ENCODE measurements at places on chromosomes 16 and 17.

- DNase-seq: no peak
These were observed 54.6 kb upstream of the TBX2 start for GRCh38 chr17:61345061-61345460.

DNA sequence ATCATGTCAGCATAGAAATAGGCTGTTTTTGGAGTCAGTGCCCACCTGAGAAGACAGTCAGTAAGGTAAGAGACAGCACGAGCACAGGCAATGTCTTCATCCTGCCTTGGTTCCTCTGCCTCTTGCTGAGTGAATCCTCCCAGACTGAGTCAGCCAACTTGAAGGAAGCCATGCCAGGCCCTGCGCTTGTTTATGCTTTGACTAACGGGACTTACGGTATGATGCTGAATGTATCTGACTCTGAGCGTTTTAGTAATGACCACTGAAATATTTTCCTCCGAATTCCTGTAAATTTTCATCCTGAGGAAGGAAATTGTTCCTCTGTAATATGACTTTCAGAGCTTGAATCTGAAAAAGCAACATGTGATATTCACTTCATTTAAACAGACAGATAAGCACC is 18.0 kb downstream of the C17orf67 start:
- no peak for DNase-seq

- no peak for DNase-seq
These were observed 3.8 kb downstream of the TNFSF12 start for GRCh38 chr17:7552621-7553051.

DNA sequence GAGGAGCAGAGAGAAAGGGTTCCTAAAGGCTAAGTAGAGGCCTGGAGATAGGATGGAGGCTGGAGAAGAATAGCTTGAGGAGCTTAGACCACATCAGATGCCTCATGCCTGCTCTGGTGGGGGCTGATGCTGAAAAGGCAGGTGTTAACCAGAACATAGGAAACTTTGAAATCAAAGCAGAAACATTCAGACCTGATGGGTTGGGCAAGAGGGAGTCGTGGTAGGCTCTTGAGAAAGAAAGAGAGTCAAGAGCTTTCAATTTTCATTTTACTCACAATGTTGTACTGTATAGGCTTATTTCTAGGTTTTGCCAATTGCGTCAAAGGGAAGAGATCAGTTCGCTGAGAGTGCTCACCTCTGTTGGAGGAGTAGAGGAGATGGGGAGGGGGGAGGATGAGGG is 406.6 kb upstream of the SALL1 start:
- no peak for DNase-seq

- no peak for DNase-seq
These were observed 977.4 kb downstream of the KCNJ18 start for GRCh38 chr17:22669721-22670120.

GRCh38 chr17:80461528-80462160 is 14.8 kb downstream of the NPTX1 start:
- DNase-seq: no peak

- DNase-seq: no peak
These were observed 4.8 kb downstream of the CD2BP2 start for GRCh38 chr16:30350134-30350871.

- no peak for DNase-seq
These were observed 23.1 kb downstream of the KDM8 start for GRCh38 chr16:27226476-27226875.

DNA sequence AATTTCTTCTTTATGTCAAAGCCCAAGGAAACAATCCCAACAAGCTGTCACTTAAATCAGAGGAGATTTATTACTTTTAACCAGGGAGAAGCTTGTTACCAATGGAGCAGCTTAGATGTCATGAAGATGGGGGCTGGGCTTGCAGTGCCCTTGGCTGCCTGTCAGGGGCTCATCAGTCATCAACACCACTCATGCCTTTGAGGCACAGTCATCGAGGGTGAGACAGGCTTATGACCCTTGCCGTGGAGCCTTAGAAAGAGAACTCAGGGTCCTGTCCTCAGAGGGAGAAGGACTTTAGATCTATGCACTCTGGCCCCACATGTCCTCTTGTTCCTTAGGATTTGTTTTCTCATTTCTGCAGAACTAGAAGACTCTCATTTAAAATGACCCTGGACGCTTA is 318.3 kb downstream of the CBLN1 start:
- DNase-seq: no peak

DNA sequence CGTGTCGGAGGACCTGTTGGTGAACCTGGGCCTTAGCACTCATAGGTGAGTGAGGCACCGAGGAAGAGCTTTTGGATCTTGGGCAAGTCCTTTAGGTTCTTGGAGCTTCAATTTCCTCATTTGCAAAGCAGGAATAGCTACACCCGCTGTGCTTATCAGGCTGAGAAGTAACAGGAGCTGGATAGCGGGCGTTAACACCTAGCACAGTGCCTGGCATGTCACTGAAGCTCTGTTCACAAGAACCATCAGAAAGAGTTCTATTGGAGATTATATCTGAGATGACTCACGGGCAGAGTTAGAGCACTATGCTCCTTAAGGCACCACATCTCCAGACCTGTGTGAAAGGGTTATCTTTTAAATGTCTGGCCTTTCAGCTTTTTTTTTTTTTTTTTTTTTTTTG is 12.8 kb downstream of the MEOX1 start:
- no peak for DNase-seq

DNA sequence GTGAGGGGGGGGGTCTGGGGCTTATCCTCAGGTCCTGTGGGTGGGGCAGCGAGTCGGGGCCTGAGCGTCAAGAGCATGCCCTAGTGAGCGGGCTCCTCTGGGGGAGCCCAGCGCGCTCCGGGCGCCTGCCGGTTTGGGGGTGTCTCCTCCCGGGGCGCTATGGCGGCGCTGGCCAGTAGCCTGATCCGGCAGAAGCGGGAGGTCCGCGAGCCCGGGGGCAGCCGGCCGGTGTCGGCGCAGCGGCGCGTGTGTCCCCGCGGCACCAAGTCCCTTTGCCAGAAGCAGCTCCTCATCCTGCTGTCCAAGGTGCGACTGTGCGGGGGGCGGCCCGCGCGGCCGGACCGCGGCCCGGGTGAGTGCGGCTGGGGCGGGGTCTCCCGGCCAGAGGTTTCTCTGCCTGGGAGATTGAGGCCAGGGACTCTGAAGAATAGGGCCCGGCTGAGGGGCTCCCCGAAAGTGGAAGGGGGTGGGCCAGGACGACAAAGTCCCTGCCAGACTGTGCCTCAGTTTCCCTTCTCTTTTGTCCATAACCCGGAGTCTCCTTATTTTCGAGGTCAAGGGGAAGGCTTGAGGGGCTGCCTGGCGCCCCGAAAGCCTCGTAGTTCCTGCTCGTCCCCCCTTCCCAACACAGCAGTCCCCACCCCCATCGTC is at the start of gene FGF11:
FGF11 (plus strand) TSS at position 51 of the 651 bp plus-strand sequence; CDS start at position 160, 109 bp downstream.
- no peak for DNase-seq

- no peak for DNase-seq
These were observed 3.1 kb upstream of the PSMB10 start for GRCh38 chr16:67939507-67940445.

DNA sequence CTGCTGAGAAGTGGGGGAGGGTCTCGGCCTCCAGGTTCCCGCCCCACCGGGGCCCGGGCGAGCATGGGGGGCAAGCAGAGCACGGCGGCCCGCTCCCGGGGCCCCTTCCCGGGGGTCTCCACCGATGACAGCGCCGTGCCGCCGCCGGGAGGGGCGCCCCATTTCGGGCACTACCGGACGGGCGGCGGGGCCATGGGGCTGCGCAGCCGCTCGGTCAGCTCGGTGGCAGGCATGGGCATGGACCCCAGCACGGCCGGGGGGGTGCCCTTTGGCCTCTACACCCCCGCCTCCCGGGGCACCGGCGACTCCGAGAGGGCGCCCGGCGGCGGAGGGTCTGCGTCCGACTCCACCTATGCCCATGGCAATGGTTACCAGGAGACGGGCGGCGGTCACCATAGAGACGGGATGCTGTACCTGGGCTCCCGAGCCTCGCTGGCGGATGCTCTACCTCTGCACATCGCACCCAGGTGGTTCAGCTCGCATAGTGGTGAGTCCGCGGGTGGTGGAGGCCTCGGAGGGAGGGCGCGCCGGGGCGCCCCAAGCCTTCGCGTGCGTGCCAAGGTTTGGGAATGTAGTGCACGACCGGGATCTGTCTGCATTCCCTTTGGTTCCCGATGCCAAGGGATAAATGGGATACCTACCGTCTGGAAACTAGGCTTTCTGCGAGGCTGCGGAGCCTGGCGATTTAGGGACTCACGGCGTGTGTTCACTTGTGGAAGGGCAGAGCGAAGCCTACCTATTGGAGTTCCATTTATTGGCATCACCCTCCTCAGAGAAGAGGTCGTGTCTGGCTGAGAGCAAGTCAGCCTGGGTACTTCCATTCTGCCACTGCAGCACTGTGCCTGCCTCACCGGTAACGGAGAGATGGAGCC is 1.0 kb downstream of the ZNRF1 start:
- DNase-seq: no peak

DNA sequence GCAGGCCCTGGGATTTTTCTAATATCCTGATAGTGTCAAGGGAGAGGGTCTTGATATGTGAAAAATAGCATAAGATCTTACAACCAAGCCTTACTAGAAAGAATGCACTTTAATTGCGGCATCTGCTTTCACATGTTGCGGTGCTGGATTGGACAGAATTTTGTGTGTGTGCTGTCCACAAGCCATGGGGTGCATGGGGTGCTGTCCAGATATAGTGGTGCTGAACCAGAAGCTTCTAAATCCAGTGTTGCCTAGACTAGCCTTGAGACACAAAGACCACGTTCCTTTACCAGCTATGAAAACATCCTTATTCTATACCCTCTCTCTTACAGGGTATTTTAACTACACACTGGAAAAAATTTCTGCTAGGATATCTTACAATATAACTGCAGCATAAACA is 244.0 kb downstream of the TMEM114 start:
- DNase-seq: no peak

GRCh38 chr16:65728167-65728566 is 606.3 kb upstream of the CDH11 start:
- DNase-seq: no peak

DNA sequence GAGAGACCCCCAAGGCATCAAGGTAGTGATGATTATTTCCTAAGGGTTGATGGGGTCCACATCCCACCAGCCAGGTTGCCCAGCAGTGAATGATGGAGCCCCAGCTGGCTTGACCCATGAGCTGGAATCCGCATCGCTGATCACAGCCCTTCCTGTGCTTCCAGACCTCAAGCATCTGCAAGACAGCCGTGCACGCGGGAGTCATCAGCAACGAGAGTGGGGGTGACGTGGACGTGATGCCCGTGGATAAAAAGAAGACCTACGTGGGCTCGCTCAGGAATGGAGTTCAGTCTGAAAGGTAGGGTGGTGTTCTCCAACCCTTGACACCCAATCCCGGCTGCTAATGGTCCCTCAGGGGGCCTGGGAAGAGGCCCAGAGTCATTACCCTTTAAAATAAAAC is 69.3 kb downstream of the CRISPLD2 start:
- DNase-seq: no peak

DNA sequence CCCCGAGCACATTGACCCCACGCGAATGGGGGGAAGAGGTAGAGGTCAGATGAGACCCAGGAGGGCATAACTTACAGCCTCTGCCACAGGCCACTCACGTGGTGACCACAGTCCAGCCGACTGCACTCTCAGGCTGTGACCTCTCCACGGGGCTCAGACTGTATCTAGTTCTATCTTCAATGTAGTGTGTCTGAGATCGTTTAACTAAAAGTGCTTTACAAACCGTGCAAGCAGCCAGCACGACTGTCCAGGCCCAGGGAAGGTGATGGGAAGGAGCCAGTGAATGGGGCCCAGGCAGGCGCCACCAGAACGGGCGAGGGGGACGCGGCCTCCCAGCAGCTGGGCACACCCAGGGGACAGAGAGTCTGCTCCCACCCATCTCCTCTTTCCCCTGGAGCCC is 108.6 kb downstream of the ANKRD11 start:
- DNase-seq: no peak

- no peak for DNase-seq
These were observed 36.3 kb downstream of the OR1D5 start for GRCh38 chr17:3026856-3027751.

GRCh38 chr17:794876-795275 is 12.7 kb downstream of the MRM3 start:
- DNase-seq: peak; percentile 81

DNA sequence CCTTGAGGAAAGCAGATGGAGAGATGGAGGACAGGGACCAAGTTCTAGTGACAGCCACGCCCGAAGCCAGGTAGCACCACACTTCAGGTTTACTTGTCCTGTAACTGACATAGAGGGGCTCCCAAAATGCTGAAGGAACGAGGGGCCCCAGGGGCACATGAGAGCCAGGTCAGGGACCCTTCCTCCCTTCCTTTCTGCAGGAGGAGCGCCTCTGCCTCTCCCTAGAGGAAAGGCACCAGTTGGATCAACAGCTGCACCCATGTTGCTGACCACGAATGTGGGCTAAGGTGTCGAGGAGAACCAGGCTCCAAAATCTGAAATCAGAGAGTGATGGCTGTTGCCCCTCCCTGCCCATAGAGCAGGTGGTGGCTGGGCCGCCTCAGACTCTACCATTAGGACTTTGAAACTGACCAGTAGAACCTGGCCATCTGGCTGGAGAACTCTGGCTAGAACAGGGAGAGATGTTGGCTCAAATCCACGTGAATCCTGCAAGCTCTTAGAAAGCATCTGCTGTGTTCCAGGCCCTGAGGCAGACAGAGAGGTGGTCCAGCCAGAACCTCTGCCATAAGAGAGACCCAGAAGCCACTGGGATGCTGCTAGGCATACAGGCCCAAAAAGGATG is 218.8 kb downstream of the KATNIP start:
- DNase-seq: no peak

DNA sequence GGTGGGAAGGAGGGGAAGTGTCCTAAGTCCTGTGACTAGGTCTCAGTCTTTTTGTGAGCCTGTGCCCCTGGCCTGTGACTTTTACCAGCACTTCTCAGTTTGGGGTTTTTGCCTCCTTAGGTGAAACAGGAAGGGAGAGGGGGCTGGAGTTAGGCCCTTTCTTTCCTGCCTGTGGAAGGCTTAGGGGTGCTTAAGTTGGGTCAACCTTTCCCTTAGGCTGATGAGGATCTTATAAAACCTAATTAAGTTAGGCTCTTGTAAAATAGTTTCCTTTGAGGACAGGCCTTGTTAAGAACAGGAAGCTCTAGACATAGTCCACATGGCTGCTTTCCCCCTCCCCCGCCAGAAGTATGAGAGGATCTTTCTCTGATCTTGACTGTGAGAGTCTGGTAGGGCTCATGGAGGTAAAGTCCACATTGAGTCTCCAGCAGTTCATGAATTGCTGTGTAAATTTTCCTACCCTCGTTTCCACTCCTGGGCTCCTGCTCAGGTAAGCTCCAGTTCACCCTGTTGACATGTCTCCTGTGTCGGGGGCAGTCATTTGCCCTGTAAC is 17.0 kb upstream of the DNASE1 start:
- DNase-seq: no peak

DNA sequence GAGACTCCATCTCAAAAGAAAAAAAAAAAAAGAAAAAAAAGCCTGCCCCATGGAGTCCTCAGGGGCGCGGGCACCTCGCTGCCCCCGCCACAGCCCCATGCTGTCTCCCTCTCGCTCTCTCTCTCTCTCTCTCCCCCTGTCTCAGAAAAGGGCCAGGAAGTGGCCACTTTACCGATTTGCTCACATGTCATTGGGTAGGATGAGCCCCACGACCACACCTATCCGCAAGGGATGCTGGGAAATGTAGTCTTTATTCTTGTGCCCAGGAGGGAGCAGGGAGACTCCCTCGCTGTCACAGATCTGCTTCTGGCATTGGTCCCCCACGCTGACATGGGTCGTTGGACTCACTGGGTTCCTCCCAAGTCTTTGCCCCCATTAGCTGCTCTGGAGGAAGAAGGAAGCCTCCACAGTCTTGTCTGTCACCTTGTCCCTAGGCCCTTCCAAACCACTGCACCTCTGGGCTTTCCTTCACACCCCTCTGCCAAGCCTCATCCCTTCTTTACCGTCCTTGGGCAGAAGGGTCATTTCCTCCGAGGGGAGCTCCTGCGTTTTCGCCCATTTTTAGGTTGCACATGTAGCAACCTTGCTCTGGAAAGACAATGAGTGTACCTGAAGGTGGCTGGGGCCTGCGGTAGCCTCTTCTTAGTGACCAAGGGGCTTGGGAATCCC is 6.9 kb upstream of the GJD3 start:
- no peak for DNase-seq
